GM10248 (cell line): ENCODE measurements at places on chromosomes 2 and 18.

DNA sequence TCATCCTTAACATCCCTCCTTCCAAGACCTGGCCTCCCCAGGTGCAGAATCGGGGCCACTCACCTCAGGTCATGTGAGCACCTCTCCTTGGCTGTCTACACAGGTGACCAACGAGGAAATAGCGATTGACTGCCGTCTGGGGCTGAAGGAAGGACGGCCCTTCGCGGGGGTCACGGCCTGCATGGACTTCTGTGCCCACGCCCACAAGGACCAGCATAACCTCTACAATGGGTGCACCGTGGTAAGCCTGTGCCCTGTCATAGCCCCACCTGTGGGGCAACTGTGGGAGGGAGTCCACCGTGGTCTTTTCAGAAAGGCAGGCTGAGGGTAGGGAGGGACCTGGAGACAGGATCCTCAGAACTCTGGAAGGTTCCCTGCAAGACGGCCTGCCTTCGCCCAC is 54.3 kb downstream of the BOLA3 start:
- no peak for DNase-seq

GRCh38 chr2:56587456-56587855 is 403.7 kb downstream of the CCDC85A start:
- no peak for DNase-seq

- DNase-seq, result no peak
Measured at GRCh38 chr18:21129566-21130216, 18.1 kb upstream of the ROCK1 start.

DNA sequence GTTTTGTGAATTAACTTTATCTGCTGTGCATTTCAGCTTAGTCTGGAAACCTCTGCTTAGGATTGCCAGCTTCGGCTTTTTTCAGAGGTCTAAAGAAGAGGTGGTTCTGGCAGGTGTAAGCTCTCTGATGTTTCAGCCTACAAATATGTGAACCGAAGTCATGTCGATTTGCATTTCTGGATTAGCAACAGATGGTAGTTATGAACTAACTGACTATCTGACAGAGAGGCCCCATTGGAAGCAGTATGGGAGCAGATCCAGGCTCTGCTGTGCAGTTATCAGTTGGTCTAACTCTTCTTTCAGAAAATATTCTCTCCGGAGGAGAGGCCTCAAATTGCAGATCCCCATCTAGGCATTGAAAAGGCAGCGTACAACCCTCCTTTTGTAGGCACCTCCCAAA is 32.7 kb upstream of the SPRED2 start:
- no peak for DNase-seq

GRCh38 chr2:147449323-147449991 is 395.4 kb upstream of the ACVR2A start:
- DNase-seq, result no peak

DNA sequence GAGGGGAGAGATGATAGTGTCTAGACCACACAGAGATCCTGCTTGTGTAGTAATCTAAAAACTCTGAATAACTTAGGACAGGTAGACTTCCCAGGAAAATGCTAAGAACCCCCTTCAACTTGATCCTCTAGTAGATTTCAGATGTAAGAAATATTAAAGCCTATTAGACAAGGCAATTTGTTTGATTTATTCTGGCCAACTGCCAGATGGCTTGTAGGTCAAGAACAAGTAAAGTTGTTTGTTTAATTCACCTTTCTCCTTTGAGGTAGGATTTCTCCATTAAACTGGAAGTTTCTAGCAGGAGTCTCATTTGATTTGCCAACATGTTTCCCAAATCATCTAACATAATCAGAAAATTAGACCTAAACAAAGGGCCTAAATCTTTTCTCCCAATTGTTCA is 48.6 kb downstream of the SH3RF3 start:
- no peak for DNase-seq

GRCh38 chr2:56266761-56267414 is 83.1 kb downstream of the CCDC85A start:
- no peak for DNase-seq

- no peak for DNase-seq
Measured at GRCh38 chr18:48893061-48893607, 57.6 kb downstream of the SMAD7 start.

DNA sequence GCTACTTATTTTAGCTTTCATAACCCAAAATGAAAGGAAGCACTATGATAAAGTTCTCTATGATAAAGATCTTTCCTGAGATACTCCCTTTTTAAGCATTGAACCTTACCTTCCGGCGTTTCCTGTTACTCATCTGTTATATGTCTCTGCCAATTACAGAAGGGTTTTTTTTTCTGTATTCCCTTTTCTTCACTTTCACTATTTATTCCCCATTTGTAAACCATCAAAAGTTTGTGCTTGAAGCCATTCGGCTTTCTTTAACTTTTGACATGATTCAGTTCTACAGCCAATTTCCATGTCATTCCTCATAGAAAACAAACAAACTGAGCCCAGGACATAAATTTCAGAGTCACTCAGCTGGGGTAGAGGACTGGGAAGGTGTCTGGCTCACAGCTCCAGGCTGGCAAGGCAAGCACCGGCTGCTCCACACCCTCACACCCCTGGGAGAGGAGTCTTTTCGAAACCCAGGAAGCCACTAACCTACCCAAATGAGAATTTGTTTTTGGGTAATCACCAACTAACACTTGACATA is 429.4 kb upstream of the TRIB2 start:
- DNase-seq, result no peak

DNA sequence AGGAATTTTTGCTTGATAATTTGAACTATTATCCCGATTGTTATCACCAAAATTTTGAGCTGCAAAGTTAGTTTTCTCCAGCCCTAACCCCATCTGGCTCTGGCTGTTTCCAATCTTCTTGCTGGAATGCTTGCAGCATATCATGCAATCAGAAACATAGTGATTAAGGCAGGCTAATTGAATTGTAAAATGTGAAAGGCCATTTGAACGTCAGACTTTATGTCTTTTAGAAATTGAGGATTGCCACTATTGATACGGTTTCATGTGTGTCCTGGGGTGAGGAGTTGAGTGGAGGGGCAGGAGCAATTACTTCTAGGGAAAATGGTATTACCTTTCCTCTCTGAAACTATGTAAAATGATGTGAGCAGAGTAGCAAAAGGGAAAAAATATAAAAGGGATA is 1674.5 kb upstream of the LRRTM1 start:
- no peak for DNase-seq

DNA sequence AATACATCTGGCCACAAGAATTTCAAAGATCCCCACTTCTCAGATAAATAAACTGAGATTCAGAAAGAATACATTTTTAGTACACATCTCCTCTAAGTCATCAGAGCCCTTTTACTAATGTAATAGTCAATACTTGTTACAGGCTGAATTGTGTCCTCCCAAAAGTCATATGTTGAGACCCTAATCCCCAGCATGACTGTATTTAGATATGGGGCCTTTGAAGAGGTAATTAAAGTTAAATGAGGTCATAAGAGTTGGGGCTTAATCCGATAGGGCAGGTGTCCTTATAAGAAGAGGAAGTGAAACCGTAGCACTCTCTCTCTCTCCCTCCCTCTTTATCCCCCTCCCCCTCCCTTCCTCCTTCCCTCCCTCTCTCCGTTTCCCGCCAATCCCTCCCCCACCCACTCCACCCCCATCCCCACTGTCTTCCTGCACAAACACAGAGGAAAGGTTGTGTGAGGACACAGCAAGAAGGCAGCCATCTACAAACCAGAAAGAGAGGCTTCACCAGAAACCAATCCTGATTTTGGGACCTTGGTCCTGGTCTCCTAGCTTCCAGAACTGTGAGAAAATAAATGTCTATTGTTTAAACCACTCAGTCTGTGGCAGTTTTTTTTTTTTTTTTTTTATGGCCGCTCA is 66.6 kb upstream of the ZNF397 start:
- no peak for DNase-seq

- DNase-seq, result no peak
Measured at GRCh38 chr2:263022-263738, 652 bp downstream of the SH3YL1 start.

- DNase-seq, result no peak
Measured at GRCh38 chr2:177885828-177886466, 186.6 kb downstream of the PDE11A start.

GRCh38 chr18:10233082-10233875 is 221.2 kb upstream of the APCDD1 start:
- DNase-seq, result no peak

GRCh38 chr18:61893971-61894750 is 1.4 kb upstream of the RNF152 start:
- DNase-seq, result peak; percentile 84

DNA sequence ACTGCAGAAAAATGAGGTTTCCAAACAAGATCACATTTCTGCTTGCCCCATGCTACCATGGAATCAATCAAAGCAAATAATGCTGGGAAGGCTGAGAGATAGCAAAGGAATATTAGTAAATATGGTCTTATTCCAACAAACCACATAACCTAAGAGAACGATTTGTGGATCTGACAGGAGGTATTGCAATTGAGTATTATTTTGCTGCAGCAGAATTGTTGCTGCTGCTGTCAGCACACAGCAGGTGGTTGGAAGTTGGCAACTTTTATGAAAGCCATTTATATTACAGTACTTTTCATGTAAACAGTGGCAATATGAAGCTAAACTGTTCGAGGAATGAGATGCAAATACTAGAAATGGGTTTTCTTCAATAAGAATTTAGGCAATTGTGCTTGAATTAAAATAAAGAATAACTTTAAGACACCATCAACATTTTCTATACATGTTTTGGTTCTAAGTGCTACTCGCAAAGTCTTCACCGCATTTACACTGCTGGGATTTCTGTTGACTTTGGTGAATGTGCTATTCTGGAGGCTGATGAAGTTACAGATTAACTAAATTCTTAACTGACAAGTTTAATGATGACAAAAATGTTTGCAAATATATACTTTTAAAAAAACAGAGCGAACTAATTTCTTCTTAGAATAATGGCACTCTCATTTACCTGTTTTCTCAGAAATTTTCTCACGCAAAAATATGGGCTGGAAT is 1285.7 kb downstream of the CNTNAP5 start:
- DNase-seq, result no peak

DNA sequence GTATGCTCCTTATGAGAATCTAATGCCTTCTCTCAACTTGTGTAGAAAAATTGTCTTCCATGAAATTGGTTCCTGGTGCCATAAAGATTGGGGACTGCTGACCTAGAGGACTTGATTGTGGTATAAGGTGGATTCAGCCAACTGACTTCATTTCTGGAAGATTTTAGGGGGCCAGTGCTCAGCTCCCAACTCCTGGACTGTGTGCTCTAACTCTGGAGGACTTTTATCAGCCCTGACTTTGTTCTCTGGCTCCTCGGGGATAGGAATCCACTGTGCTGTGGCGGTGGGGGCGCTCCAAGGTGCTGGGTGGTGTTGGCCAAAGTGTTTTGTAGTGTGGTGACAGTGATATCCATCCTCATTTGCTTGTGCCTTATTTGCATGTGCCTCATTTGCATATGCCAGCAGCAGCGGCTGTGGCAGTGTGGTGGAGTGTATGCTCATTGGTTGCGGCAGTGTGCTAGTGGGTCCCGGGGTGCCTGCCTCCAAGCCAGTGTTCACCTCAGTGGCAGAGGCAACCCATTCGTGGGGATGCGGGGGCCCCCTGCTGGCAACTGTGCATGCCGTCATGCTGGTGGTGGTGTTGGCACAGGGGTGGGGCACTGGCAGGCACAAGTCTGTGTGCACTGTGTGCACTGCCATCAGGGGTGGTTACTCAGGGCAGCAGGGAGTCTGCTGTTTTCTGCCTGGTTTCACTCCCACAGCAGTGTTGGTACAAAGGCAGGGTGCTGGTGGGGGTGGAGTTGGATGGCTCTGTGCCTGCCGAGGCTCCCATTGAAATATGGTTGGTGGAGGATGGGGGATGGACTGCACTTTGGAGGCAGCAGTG is 19.6 kb downstream of the EHBP1 start:
- DNase-seq, result no peak

DNA sequence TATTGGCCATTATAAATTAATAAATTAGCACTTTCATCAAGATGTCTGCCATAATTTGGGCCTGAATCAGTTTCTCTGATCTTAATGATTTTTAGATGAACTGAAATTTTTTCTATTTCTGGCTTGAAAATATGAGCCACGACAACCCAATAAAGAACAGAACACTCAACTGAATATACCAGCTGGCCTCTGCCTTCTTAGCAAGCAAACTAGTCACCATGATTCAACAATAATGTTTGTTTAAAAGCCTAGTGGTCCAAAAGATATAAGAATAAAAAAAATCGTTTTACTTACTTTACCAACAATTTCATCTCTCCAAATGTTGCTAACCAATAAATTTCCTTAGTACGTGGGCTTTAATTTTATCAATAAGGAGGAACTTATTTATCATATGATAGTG is 66.7 kb upstream of the TTN start:
- no peak for DNase-seq

DNA sequence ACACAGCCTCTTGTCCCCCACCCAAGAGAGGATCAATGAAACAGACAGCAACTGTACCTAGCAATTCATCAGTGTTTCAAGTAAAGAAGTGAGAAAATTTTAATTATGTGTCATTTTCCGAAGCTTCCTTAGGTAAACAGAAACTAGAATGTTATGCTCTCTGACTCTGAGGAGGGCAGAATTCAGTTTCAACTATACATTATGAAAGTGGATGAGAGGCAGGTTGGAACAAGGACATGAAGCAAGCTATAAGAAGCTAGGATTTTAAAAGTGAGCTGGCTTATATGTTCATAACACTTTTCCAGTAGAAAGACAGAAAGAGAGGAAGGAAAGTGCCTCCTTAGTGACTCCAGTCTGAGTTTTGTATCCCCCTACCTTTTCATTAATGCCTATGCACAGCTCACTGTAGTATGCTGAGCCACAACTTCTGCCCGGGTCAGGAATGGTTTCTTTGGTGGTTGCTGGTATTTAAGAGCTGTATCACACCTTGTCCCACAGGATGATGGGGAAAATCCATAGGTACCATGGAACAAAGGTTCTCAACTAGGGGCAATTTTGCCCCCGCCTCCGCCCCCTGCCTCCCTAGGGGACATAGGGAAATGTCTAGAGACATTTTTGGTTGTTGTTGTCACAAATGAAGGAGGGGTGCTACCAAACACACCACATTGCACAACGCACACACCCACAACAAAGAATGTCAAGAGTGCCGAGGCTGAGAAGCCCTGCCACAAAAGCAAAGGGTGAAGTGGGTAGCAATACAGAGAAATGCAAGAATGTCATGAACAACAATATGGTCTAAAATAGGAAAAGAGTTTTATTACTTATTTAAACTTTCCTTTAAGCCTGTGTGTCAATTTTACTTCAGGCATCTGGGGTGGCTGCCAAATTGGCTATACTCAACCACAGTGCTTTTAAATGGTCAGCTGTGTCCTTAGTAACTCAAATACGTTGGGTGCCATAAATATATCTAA is 161.0 kb upstream of the ZFP36L2 start:
- DNase-seq, result peak; percentile 47

GRCh38 chr18:8795586-8796325 is 90.4 kb downstream of the MTCL1 start:
- DNase-seq, result no peak
